ENCODE measurements at places on chromosomes 1 and 21. TPM values are rescaled to one million over a fixed set of nuclear protein-coding genes. Genes with fewer than 3 reads are reported as not detected.

Gene PRUNE1
- total RNA-seq: 31.0 TPM

Gene ALG14
- 4.7 TPM for total RNA-seq

Gene CD5L
- not detected for total RNA-seq

Gene OR2T33
- total RNA-seq: not detected

Gene SMYD3
- 5.6 TPM for total RNA-seq

GRCh38 chr1:87795615-87796337 lies 467.1 kb downstream of the LMO4 start:
- DNase-seq: no peak

GRCh38 chr1:112308716-112309115 lies 87.3 kb upstream of the CTTNBP2NL start:
- no peak for DNase-seq

DNA sequence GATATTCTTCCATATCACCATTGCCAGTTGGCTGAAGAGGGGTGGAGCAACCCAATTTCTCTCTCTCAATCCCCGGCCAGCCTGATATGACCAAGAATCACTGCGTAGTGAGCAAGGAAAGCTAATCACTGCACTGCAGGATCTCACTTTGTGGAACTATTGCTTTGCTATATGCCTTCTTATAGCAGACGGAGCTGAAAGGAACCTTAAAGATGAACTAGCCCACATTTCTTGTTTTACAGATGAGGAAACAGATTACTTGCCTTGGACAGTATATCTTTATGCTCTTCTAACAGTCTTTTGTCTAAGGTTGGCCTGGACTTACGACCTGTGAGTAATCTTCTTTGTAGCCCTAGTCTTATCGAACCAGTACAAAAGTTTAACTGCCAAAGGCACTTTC lies 7.6 kb downstream of the APOBEC4 start:
- DNase-seq: no peak

DNA sequence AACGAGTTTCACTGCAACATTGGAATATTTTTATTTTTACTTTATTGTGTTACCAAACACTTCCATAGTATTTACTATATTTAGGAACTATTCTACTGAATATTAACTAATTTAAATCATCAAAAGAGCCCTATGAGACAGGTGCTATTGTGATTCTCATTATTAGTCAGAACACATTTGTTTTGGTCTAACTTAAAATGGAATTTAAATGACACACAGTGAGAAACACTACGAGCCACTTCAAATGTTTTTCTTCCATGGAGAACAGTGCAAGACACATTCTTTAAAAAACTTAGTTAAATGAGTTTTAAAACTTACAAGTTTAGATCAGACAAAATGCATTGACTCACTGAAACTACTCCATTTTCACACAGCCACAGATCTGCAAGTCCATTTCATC lies 6.6 kb upstream of the TRAF3IP3 start:
- no peak for DNase-seq

GRCh38 chr1:152919071-152919470 lies 10.7 kb downstream of the IVL start:
- DNase-seq: no peak

GRCh38 chr1:5002676-5003075 lies 348.3 kb downstream of the AJAP1 start:
- DNase-seq: no peak

DNA sequence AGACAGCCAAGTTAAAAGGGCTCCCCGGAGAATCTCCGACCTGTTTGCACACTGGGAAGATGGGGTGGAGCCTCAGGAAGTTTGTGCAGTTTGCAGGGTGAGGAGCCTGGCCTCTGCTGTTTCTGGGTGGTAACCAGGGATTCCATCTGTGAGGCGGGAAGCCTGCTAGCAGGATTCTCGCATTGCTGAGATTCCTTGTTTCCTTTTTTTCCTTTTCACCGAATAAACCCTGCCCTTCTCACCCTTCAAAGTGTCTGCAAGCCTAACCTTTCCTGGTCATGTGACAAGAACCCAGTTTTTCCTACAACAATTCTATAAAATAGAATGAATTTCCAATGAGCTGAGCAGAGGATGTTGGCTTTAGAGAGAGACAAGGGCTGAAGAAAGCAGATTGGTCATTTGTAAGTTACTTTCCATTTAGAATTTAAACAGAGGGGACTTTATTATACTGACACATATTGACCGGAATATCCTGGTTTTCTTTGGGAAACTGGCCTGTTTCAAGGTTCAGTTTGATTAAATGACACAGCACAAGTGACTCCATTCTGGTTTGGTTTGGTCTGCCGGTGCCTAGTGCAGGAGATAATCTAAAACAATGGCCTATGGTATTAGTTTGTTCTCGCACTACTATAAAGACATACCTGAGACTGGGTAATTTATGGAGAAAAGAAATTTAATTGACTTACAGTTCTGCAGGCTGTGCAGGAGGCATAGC lies 48.7 kb upstream of the DNAH14 start:
- DNase-seq: no peak

- no peak for DNase-seq
Observed at GRCh38 chr1:109904105-109904817, 6.4 kb upstream of the CSF1 start.
